Common myeloid progenitor, CD34-positive (primary cell): ENCODE measurements at places on chromosomes 5 and 9.
A peak's percentile ranks its signal among the peaks of the same experiment; 100 is the strongest.

GRCh38 chr5:6656680-6657079 is 23.4 kb downstream of the SRD5A1 start:
- peak; percentile 15 for DNase-seq
- H3K27ac ChIP-seq, result no peak overlapping the region
- H3K4me3 ChIP-seq, result no peak overlapping the region
- H3K4me1 ChIP-seq, result no peaks in the 10 kb centered on the region
- no peaks in the 10 kb centered on the region for H3K27me3 ChIP-seq

DNA sequence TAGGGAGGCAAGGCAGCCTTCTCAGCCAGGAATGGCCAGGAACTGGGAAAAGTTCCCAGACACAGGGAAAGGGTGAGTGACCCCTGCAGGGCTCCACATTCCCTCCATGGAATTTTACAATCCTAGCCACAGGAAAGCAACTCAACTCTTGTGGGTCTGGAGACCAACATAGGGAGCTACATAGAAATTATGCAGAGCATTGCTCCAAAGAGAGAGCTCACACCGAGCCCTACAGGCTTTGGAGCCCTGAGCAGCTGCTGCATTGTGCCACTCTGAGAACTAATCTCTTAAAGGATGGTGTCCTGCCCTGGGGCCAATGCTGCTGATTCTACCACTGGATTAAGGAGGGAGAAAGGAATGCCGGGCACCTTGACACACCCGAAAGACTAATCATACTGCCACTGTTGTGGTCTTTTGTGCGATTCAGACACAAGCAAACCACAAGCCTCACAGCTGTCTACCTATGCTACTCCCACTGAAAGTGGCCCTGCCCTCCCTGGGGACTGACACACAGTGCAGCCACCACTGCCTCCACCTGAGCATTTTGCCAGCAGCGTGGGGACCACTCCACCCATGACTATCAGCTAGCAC is 1089.8 kb upstream of the NUDT12 start:
- no peak overlapping the region for H3K27ac ChIP-seq
- H3K36me3 ChIP-seq, result no peaks in the 10 kb centered on the region

DNA sequence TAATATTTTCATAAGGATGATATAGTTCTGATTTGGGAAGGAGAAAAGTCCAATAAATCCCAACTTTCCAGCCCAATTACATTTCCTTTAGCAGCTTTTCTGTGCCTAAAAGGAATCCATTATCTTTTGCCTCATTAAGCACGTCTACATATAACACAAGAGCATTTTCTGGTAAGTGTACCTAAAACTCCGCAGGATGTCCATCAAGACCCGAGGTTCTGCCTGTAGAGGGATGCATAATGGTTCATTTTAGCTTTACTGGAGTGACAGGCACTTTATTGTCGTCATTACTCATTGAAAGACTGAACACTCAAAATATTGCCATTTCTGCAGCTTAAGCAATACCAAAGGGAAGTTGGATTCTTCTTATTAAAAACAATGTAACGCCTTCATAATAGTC is 669.0 kb downstream of the PRELID2 start:
- no peaks in the 10 kb centered on the region for H3K27me3 ChIP-seq
- no peak overlapping the region for H3K27ac ChIP-seq
- no peak overlapping the region for H3K4me3 ChIP-seq
- DNase-seq, result no peak
- no peaks in the 10 kb centered on the region for H3K36me3 ChIP-seq

GRCh38 chr5:69364414-69364813 is 4.9 kb downstream of the AK6 start:
- H3K36me3 ChIP-seq, result peaks cover 21% of the 10 kb centered on the region
- H3K4me1 ChIP-seq, result peaks cover 13% of the 10 kb centered on the region
- DNase-seq, result peak; percentile 79
- H3K27me3 ChIP-seq, result no peaks in the 10 kb centered on the region
- no peak overlapping the region for H3K4me3 ChIP-seq

DNA sequence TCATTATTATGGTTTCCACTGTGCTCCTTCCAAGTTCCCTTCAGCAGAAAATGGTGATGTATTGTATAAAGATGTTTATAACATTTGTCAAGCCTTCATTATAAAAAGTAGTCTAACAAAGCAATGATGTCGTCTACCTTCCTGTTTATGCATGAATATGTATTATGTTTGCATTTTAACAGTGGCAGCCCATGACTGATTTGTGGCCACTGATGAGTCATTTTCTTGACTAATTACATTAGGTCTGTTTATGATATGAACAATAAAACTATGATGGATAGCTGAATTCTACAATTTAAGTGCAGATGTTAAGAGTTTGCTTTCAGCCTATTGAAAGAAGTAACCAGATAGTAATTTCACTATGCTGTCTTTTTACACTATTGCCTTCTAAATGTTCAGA is 75.4 kb upstream of the ADAMTS19 start:
- no peaks in the 10 kb centered on the region for H3K27me3 ChIP-seq
- no peak overlapping the region for H3K27ac ChIP-seq
- no peaks in the 10 kb centered on the region for H3K36me3 ChIP-seq
- no peak overlapping the region for H3K4me3 ChIP-seq
- no peaks in the 10 kb centered on the region for H3K4me1 ChIP-seq

- H3K4me3 ChIP-seq, result no peak overlapping the region
- no peaks in the 10 kb centered on the region for H3K27me3 ChIP-seq
- no peak overlapping the region for H3K27ac ChIP-seq
- no peaks in the 10 kb centered on the region for H3K36me3 ChIP-seq
- DNase-seq, result peak; percentile 6
- H3K4me1 ChIP-seq, result no peaks in the 10 kb centered on the region
Observed at GRCh38 chr5:6328173-6328572, 50.2 kb downstream of the MED10 start.

DNA sequence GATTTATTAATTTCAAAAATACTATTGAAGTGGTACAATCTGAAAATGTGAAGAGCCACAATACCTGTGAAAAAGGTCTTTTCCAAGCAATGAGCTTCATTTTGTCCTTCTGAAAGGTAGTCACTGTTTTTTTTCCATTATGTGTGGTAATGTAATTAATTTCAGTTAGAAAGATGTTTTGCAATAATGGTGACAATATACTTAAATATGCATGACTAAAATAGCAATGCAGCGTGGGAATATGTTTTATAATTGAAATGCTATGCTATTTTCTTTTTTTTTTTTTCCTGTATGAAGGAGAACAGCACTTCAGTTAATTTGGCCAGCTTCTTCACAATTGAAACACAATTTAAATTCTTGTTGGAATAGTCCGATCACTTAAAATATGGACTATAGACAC is 41.9 kb downstream of the NPR3 start:
- H3K36me3 ChIP-seq, result peaks cover 42% of the 10 kb centered on the region
- H3K4me3 ChIP-seq, result no peak overlapping the region
- no peak overlapping the region for H3K27ac ChIP-seq
- peaks cover 23% of the 10 kb centered on the region for H3K4me1 ChIP-seq
- DNase-seq, result no peak

DNA sequence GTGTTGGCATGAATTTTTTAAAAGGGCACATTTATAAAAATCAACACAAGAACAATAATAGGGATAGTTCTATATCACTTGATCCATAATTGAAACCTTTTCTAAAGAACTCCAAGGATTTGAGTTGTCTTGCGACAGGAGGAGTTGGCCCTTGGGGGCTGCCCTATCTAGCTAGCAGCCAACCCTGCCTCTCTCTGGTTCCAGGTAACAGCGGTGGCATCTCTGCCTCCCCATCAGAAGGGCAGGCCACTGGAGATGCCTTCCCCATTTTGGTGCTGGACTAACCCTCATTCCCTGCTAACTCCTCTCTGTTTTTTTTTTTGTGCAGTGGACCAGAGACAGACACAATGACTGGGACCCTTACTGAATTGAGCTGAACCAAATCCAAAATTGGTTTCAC is 393.0 kb downstream of the MED10 start:
- no peak overlapping the region for H3K4me3 ChIP-seq
- H3K27me3 ChIP-seq, result no peaks in the 10 kb centered on the region
- no peaks in the 10 kb centered on the region for H3K4me1 ChIP-seq
- no peak for DNase-seq
- H3K27ac ChIP-seq, result no peak overlapping the region
- no peaks in the 10 kb centered on the region for H3K36me3 ChIP-seq

DNA sequence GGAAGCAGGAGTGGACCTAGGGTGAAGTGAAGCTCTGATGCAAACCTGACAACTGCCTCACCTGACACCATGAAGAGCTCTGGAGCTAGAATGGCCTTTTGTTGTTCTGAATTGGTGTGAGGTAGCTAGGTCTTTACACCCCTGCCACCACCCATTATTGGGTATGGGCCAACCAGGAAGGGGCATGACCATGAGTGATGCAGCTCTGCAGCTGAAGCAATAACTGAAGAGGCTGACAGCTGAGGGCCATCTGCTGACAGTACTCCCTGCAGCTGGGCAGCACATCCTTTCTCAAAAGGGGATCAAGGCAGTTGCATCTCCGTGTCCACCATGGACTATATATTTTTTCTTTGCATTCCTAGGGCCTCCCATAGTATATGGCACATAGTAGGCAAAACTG is 87.0 kb upstream of the TLE1 start:
- no peaks in the 10 kb centered on the region for H3K27me3 ChIP-seq
- no peak overlapping the region for H3K4me3 ChIP-seq
- no peak overlapping the region for H3K27ac ChIP-seq
- no peak for DNase-seq
- no peaks in the 10 kb centered on the region for H3K4me1 ChIP-seq

DNA sequence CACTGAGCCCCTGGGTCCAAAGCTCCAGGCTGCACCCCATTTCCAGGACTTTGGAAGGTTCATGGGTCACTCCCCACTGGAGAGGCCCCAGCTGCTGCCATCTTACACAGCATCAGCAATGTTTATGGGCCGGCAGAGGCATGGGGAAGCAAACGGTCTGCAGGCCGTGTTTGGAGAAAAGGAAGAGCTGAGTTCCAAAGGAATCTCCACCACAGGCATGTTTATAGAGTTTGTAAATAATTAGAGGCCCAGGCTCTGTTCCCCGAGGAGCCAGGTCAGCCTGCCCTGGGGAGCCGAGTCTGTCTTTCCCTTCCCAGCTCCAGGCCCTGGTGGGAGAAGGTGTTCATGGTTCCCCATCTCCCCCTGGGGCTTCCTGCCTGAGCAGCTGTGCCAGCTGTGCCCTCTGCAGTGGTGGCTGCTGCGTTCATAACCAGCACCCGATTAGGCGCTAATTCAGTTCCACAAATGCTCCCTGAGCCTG is 64.8 kb downstream of the COL27A1 start:
- no peaks in the 10 kb centered on the region for H3K4me1 ChIP-seq
- DNase-seq, result no peak
- no peak overlapping the region for H3K27ac ChIP-seq
- no peak overlapping the region for H3K4me3 ChIP-seq

GRCh38 chr5:12343558-12343957 is 439.3 kb upstream of the CTNND2 start:
- no peaks in the 10 kb centered on the region for H3K4me1 ChIP-seq
- no peak for DNase-seq
- no peak overlapping the region for H3K4me3 ChIP-seq
- no peak overlapping the region for H3K27ac ChIP-seq
- H3K27me3 ChIP-seq, result no peaks in the 10 kb centered on the region

- H3K4me3 ChIP-seq, result no peak overlapping the region
- H3K4me1 ChIP-seq, result no peaks in the 10 kb centered on the region
- peak; percentile 21 for DNase-seq
- no peaks in the 10 kb centered on the region for H3K27me3 ChIP-seq
- H3K36me3 ChIP-seq, result no peaks in the 10 kb centered on the region
Observed at GRCh38 chr9:95268681-95269080, 48.8 kb downstream of the FANCC start.

DNA sequence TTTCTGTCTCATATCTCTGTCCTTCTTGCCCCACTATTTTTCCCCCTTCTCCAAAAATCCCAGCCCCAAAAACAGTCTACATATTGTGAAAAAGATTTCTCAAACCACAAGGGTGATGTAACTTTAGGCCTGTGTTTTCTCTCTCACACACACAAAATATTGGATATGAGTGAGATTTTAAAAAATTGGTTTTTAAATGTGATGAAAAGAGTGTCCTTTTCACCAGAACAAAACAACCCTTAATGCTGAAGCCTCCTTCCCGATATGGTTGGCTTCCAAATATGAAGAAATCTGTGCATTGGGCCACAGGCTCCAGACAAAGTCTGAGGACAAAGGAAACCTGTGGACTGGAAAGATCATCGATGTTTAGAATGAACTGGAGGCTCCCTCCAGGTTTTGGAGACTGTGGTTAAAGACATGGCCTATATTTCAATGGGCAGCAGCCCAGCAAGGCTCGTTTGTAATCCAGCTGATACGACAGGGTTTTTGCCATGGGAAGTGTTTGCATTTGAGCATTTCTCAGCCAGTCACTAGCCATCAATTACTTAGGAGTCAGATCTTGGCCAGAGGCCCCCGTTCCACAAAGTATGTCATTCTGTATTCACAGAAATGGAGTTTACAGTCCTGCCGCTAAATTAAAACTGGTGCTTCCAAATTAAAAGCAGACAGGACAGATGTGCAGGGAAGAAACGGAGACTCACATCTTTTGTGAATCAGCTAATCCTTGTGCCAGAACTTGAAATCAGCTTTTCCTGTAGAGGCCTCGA is 546.3 kb downstream of the EBF1 start:
- no peak overlapping the region for H3K27ac ChIP-seq
- H3K4me3 ChIP-seq, result no peak overlapping the region
- no peaks in the 10 kb centered on the region for H3K4me1 ChIP-seq
- H3K36me3 ChIP-seq, result no peaks in the 10 kb centered on the region
- no peak for DNase-seq
- H3K27me3 ChIP-seq, result no peaks in the 10 kb centered on the region

DNA sequence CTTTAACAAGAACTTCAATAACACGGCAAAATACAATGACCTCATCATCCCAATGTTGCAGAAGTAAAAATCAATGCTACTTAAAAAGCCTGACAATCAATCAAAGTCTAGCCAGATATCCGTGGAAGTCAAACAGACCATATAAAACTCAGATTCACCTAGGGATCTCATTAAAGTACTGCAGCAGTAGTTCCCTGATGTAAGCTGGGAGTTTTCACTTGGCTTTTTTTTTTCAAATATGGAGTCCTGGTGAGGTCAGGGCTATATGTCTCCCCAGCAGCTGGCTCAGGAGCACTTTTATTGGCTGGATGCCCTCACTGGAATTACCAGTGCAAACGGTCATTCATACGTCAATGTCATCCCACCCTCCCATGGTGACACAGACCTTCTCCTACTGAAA is 220.6 kb upstream of the SLC30A5 start:
- no peaks in the 10 kb centered on the region for H3K36me3 ChIP-seq
- H3K27ac ChIP-seq, result no peak overlapping the region
- H3K4me1 ChIP-seq, result no peaks in the 10 kb centered on the region
- no peak for DNase-seq

- no peak for DNase-seq
- H3K36me3 ChIP-seq, result peaks cover 7% of the 10 kb centered on the region
- H3K4me3 ChIP-seq, result no peak overlapping the region
- H3K27me3 ChIP-seq, result no peaks in the 10 kb centered on the region
- peaks cover 66% of the 10 kb centered on the region for H3K4me1 ChIP-seq
Observed at GRCh38 chr9:89419978-89420394, 77.9 kb downstream of the SEMA4D start.

GRCh38 chr9:79312686-79313421 is 258.9 kb upstream of the TLE4 start:
- H3K4me1 ChIP-seq, result no peaks in the 10 kb centered on the region
- H3K27ac ChIP-seq, result no peak overlapping the region
- DNase-seq, result no peak
- no peaks in the 10 kb centered on the region for H3K36me3 ChIP-seq
- H3K4me3 ChIP-seq, result no peak overlapping the region
- H3K27me3 ChIP-seq, result no peaks in the 10 kb centered on the region
